ENCODE measurements at places on chromosomes 3 and 15.

DNA sequence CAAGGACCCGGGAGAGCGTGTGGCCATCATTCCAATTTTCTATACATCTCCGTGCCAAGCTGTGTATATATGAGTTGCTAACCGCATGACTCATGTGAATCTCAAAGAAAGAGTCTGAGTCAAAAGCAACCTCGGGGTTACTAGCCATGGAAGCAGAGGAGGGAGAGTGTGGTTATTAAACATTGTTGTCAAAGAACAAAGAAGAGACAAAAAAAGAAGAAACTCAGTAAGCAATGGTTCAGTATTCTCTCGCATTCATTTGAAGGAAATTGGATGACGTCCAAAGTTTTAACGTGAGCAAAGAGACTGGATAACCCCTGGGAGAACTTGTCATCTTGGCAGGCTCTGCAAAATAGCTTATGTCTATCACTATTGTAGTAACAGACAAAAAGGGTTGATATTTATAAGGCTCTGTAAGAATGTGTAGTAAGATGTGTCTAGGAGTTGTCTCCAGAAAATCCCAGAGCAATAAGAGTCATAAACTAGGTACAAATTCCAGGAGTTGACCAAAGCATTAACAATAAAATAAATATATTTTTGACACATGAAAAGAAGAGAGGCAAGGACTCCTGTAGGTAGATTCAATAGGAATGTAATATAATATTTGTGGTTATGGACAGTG, 52.8 kb upstream of the GRM7 start:
- no peak for DNase-seq

GRCh38 chr3:161348796-161349400, 22.4 kb downstream of the SPTSSB start:
- no peak for DNase-seq

DNA sequence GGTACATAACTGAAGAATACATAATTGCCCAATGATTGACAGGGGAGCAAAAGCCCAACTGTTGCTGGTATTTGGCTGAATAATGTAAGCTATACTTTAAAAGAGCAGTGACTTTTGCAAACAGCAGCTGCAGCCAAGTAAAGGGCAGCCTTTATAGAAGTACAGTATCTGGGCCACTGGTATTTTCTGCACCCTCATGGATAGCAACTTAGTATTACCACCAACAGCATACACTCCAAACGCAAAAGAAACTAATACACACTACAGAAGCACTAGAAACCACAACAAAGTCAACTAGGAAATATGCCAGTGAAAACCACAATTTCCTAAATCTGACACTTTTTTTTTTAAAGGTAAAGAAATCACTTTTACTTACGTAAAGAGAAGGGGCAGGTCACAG, 206.1 kb downstream of the TIGIT start:
- no peak for DNase-seq

- no peak for DNase-seq
These were observed 29.9 kb upstream of the CCDC80 start for GRCh38 chr3:112670824-112671223.

- DNase-seq, result no peak
These were observed 6.4 kb downstream of the ATP8B4 start for GRCh38 chr15:50112488-50113186.

DNA sequence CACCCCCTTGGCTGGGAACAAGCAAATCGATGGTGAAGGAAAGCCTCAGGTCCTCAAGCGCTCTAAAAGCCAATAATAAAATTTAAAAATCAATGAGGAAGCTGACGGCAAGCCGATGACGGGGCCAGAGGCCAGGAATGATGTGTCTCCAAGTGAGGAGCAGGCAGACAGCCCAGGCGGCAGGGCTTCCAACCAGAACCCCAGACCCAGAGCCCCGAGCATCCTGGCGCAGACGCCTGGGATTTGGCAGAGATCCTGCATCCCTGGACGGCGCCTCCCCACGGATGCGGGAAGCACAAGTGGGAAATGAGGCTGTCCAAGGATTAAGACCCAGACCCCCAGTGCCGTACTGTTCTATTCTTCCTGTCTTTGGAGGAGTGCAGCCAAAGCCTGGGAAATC, 123.0 kb upstream of the PROK2 start:
- DNase-seq, result no peak

- DNase-seq, result no peak
These were observed 628.4 kb upstream of the ALCAM start for GRCh38 chr3:104738271-104738670.

DNA sequence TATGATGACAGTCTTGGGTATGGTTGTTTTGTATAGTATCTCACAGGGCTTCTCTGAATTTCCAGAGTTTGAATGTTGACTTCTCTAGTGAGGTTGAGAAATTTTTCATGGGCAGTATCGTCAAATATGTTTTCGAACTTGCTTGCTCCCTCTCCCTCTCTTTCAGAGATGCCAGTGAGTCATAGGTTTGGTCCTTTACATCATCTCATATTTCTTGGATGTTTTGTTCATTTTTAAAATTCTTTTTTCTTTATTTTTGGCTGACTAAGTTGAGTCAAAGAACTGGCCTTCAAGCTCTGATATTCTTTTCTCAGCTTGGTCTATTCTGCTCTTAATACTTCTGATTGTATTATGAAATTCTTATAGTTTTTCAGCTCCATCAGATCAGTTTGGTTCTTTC, 282.3 kb upstream of the NECTIN3 start:
- no peak for DNase-seq

- DNase-seq, result no peak
These were observed 497.5 kb downstream of the FGF12 start for GRCh38 chr3:192229866-192230265.

DNA sequence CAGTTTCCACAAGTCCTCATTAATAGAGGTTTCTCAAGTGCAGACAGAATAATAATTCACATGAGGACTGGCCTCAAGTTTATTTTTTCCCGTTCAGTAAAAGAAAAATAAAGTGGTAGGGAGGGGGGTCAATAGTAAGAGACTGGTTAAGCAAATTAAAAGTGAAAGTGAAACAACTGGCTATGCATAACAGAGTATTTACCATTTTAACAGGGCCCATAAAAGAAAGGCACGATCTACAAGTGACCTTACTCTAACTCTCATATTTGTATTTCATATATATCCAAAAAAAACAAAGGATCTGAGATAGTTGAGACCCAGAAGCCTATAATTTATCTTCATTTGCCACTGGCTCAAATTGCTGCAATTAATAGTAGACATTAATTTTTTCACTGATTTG, 686.3 kb downstream of the NTRK3 start:
- no peak for DNase-seq

- DNase-seq, result no peak
These were observed 32.7 kb downstream of the RARB start for GRCh38 chr3:25460751-25461150.

DNA sequence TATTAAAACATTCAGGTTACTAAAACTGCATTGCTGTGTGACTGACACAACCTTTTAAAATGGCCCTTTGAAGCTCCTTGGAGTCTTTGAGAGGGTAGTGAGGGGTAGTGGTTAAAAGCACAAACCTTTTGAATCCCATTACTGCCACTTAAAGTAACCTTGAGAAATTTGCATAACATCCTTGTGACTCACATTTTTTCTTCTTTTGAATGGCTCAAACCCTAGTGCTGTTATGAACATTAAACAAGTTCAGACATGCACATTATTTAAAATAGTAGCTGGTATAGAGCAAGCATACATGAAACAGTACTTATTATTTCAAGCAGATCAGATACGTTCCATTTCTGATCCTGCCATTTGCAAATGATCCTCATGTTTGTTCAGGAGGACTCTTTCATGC, 3.7 kb upstream of the CLDN1 start:
- DNase-seq, result no peak

GRCh38 chr3:88000853-88001252, 58.0 kb downstream of the CGGBP1 start:
- DNase-seq, result no peak

DNA sequence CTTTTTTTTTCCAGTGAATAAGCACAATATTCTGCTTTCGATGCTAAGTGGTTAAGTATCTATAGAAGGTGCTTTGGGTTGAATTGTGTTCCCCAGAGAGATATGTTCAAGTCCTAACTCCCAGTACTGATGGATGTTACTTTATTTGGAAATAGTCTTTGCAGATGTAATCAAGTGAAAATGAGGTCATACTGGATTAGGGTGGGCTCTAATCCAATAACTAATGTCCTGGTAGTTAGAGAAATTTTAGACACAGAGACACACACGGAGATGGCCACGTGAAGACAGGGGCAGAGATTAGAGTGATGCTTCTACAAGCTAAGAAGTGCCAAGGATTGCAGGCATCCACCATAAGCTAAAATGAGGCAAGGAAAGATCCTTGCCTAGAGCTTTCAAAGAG, 662.3 kb downstream of the NAALADL2 start:
- no peak for DNase-seq

DNA sequence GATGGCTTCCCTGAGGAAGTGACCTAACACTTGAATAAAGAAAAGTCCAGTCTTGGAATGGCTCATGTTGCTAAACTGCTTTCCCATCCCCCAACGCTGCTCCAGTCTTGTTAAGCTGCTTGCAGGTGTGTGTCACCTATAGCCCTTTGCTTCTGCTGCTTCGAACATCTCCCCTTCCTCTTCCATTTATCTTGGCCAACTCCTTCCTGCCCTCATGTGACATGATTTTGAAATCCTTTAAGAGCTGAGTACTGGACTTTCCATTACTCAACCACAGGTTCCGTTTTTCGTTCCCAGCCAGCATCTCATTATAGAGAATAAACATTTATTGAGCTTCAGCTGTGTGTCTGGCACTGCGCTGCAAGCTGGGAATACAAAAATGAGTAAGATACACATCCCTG, 1.7 kb downstream of the ATG7 start:
- no peak for DNase-seq

DNA sequence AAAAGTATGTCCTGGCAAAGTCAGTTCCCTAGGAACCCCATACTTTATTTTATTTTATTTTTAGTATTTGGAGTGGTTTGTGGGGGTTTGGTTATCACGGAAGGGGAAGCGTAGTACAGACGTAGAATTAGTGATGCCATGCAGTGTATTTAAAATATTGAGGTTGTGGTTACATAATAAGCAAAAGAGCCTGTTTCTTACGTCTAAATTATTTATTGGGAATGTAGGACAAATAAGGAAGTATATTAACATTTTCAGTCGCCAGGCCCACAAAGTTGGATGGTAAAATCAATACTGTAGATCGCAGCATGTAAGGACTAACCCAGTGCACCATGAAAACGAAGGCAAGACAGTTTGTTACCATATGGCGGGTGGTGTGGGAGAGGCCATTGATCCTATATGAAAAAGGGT, 558 bp downstream of the DTWD1 start:
- DNase-seq, result no peak

Measured in D721Med (cell line).